Progenitor cell of endocrine pancreas (in vitro differentiated cells): ENCODE measurements at places on chromosomes 1 and 21.

DNA sequence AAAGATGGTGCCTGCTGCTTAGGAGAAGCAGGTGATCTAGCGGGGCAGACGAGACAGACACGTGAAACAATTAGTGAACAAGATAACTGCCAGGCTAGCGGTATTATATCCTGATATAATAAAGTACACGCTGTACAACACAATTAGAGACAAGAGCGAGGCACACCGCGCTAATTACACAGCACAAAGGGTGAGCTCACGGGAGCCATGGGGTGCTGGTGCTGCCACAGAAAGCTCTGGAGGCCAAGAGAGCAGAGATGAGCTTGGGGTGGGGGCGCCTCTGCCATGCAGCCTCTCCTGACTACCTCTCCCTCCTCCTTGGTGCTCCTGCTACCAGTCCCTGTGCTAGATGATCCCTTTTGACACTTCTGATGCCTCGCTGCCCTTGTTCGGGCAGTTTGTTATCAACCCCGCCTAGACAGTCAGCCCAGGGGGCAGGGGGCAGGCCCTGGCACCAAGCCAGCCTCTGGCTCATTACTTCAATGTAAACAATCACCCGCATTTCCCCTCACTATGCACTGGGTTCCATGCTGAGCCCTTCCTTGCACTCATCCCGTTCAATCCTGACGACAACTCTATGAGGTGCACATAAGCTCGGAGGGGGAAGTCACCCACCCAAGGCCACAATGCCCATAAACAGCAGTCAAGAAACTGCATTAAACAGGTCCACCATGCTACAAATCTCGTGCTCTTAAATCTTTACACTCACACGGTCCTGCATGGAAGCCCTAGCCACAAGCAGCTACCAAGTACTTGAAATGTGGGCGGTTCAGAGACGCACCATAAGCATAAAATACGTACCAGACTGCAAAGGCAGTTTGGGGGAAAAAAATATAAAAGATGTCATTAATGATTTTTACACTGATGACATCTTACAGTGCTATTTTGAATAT lies 103.0 kb downstream of the SSBP3 start:
- no peak for DNase-seq

GRCh38 chr1:48652334-48652733 lies 124.4 kb downstream of the BEND5 start:
- no peak for DNase-seq

GRCh38 chr1:159925719-159926078 lies 392 bp upstream of the TAGLN2 start:
- no peak for DNase-seq

- DNase-seq = no peak
Observed at GRCh38 chr1:110205591-110206155, 4.4 kb upstream of the KCNC4 start.

DNA sequence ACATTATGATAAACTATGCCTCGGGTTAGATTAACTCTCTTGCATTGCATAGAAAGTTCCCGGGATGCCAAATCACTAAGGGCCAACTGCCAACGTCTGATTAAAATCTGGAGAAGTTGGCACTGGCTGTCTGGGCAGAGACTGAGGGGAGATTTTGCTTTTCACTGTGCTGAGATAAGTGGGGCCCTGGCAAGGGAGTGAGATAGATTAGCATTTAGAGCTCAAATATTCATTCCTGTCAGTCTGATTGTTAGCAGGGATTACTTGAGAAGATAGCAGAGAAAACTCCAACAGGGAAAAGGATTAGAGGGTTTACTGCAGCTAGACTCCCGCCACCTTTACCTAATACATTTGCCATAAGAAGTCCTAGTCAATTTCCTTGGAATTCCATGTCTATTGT lies 714.1 kb upstream of the CHRM3 start:
- DNase-seq = no peak

GRCh38 chr1:29113413-29114117 lies 10.1 kb downstream of the TMEM200B start:
- no peak for DNase-seq

- no peak for DNase-seq
Observed at GRCh38 chr1:186838380-186839040, 9.8 kb downstream of the PLA2G4A start.

DNA sequence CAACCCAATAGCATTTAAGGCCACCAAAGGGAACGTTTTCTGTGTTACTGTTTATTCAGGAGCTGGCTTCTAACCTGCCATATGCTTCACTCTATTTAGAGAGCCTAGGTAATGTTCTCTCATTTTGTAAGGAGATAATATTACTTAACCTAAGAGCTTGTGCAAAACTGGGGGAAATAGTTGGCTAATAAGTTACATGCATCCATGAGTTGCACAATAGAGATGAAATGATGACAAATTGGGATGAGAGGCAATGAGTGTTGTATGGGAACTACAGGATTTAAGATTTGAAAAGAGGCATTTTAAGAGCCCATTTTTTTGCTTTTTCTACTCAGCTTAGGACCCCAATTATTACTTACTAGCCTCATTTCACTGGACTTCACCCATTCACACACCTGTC lies 151.0 kb downstream of the ST6GALNAC3 start:
- DNase-seq = no peak

DNA sequence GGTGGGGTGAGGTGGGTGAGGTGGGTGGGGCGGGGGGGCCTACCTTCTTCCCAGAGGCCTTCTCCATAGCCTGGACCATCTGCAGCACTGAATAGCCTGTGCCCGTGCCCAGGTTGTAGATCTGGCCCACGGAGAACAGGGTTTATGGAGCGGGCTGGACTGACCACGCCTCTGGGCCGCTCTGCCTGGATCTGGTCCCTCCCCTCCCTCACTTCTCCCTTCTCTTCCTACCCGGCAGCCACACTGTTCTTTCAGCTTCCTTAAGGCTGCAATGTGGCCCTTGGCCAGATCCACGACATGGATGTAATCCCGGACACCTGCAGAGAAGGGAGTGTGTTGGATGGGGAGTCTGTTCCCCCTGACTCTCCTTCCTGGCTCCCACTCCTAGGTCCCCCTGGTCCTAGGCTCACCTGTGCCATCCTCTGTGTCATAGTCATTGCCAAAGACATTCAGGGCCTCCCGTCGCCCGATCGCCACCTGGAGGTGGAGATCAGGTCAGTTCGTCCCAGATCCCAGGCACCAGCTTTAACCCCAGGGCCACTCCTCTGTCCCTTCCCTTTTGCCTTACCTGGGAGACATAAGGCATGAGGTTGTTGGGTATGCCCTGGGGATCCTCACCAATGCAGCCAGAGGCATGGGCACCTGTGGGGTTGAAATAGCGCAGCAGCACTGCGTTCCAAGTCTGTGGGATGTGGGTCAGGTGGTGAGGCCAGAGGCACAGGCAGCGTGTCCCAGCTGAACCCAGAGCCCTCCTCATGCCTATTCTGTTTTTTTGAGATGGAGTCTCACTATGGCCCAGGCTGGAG lies 3.9 kb downstream of the GALE start:
- no peak for DNase-seq

DNA sequence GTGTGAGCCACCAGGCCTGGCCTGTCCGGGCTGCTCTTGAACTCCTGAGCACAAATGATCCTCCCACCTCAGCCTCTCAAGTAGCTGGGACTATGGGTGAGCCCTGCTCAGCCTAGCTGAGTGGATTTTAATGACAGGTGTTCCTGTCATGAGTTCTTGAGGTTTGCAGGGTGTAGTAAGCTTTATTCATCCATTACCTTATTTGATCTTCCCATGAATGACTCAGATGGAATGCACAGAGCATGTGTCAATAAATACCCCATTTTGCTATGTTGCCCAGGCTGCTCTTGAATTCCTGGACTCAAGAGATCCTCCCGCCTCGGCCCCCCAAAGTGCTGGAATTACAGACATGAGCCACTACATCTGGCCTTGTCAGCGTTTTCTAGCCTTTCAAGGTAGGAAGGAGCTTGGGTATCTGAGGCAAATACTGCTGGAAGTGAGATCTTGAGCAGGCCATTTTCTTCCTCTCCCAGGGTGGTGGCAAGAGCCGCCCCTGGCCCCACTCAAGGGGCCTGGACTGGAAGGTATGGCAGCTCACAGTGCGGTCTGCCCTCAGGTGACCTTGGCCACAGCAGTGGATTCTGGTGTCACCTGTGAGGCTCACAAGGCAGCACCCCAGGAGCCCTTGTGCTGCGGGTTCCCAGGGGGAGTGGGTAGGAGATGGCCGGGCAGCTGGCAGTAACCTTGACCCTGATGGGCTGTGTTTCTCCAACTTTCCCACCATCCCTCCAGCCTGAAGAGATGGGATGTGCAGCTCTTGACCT lies 20.0 kb downstream of the PIK3CD start:
- no peak for DNase-seq

- no peak for DNase-seq
Observed at GRCh38 chr1:107246775-107247345, 106.0 kb downstream of the NTNG1 start.

GRCh38 chr1:9929431-9930385 lies 13.5 kb downstream of the LZIC start:
- DNase-seq = no peak

GRCh38 chr1:25689686-25690381 lies 73.2 kb downstream of the MAN1C1 start:
- no peak for DNase-seq

DNA sequence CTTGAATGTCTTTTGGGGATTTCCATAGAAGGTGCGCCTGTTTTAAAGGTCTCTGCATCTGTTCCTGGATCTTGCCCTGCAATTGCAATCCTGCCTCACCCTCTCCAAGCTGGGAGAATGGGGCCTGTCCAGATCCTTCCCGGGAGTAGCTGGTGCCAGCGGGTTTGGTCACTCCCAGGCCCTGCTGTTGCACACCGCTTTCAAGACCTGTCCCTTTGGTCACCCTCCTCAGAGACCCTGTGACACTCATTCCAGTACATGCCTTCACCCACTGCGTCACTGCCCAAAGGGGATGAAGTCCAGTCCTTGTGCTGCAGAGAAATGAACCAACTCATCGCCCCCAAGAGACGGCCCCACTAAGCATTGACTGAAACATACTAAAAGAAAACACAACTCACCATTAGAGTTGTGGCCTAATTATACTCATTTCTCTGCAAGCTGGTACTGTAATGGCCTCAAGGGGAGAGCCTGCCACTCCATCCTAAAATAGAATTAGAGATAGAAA lies 1.9 kb upstream of the IRF2BP2 start:
- no peak for DNase-seq
